ENCODE measurements at places on chromosomes 7 and 10.
A peak's percentile ranks its signal among the peaks of the same experiment; 100 is the strongest.

- no peak for DNase-seq
Observed at GRCh38 chr10:78539247-78539766, 505.6 kb downstream of the RPS24 start.

- DNase-seq: no peak
Observed at GRCh38 chr10:18554479-18554878, 96.9 kb downstream of the NSUN6 start.

GRCh38 chr7:106143711-106144337, 31.7 kb upstream of the SYPL1 start:
- no peak for DNase-seq

GRCh38 chr7:155414547-155415492, 43.1 kb upstream of the EN2 start:
- no peak for DNase-seq

DNA sequence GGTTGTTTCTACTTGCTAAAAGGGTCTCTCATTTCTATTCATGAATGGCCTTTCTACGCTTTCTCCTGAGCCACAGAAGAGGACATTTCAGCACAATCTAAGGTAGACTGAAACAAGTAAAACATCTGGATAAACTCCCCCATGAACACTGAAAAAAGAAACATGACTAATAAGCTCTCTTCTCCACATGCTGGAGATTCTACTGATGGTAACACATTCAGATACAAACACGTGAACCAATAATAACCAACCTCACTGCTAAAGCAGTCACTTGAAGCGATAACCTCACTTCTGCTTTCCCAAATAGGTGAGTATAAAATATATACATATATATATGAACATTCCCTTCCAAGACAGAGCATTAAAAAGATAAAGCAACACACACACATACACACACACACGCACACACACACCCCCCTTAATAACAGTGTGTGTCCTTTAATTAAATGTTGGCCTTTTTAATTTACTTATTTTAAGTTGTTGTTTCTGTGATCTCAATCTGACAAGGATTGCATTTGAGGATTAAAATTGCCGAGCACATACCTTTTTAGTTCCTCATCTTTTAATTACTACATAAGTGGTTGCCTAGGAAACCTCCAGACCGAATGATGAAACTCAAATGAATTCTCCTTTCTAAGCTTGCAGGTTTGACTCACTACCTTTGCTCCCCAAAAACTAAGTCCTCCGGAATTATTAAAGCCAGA, 292.4 kb upstream of the KLF14 start:
- no peak for DNase-seq

GRCh38 chr10:116909307-116909706, 60.0 kb downstream of the ENO4 start:
- no peak for DNase-seq

- no peak for DNase-seq
Observed at GRCh38 chr7:102916881-102917280, 4.1 kb downstream of the LRRC17 start.

GRCh38 chr7:19677180-19677579, 31.7 kb downstream of the POLR1F start:
- DNase-seq: no peak

DNA sequence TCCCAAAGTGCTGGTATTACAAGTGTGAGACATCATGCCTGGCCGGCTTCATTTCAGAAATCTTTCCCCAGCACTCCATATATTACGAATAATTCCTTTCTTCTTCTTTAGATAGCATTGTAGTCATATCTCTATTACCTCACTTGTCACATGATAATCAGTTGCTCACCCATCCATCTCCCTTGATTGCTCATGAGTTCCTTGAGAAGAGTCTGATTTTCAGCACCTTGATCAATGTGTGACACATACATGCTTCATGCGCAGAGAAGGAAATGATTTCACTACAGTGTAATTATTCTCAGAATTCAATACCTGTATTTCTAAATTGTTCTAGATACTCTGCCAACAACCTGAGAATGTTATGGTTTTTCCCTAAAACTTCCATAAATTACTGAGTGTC, 26.7 kb upstream of the GGCT start:
- no peak for DNase-seq

DNA sequence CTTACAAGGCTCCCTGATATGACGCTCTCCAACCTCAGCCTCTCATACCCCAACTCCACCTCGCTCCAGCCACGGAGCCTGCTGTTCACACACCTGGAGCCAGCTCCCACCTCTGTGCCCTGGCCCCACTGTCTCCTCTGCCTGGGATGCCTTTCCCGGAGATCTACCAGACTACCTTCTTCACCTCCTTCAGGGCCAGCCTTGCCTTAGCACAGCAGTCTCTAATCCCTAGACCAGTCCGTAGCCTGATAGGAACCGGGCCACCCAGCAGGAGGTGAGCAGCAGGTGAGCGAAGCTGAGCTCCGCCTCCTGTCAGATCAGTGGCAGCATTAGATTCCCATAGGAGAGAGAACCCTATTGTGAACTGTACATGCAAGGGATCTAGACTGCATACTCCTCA, 23.2 kb upstream of the SMURF1 start:
- DNase-seq: no peak

- DNase-seq: no peak
Observed at GRCh38 chr7:4201566-4201965, 480.5 kb upstream of the FOXK1 start.

DNA sequence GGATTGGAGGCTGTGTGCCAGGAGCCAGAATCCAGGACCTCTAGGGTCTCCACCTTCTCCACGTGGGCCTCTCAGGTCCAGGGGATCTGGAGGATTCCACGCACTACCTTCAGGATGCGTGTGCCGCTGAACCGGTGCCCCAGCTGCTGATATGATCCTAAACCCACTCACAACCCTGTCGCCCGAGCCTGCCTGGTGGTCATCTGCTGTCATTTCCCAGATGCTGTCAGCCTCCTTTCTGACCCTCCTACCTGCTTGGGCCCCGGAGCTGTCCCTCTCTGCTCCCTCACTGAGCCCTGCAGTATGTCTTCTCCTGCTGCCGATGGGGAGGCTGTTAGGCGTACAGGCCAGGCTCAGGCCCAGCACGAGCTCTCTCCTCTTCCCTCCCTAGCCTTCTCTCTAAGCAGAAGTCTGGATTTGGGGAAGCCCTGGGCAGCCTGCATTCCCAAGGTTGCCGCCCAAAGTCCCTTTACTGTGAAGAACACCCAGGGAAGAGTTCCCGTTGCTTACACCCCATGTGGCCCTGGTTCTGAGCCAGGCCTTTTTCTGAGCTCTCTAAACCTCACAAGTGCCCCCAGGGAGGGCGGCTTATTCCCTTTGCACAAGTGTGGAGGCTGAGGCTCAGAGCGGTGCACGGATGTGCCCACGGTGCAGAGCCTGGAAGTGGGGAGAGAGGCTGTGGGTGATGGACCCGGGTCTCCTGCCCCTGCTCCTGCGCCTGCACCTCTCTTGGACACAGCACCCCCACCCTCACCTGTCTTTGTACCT, 30.8 kb upstream of the ZNF488 start:
- no peak for DNase-seq

DNA sequence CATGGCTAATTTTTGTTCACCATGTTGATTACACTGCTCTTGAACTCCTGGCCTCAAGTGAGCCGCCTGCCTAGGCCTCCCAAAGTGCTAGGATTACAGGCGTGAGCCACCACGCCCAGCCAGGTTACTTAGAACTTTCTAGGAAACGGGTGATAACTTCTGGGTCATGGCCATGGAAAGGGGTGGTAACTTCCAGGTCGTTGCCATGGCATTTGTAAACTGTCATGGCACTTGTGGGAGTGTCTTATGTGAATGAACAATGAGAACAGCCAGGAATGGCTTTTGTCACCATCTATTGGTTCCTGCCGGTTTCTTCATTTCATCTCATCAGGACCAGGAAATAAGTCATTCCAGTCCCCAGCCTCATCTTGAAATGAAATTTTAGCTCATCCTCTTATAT, 120.9 kb downstream of the SLC16A9 start:
- DNase-seq: no peak

GRCh38 chr7:10360050-10360449, 613.6 kb upstream of the PHF14 start:
- no peak for DNase-seq

DNA sequence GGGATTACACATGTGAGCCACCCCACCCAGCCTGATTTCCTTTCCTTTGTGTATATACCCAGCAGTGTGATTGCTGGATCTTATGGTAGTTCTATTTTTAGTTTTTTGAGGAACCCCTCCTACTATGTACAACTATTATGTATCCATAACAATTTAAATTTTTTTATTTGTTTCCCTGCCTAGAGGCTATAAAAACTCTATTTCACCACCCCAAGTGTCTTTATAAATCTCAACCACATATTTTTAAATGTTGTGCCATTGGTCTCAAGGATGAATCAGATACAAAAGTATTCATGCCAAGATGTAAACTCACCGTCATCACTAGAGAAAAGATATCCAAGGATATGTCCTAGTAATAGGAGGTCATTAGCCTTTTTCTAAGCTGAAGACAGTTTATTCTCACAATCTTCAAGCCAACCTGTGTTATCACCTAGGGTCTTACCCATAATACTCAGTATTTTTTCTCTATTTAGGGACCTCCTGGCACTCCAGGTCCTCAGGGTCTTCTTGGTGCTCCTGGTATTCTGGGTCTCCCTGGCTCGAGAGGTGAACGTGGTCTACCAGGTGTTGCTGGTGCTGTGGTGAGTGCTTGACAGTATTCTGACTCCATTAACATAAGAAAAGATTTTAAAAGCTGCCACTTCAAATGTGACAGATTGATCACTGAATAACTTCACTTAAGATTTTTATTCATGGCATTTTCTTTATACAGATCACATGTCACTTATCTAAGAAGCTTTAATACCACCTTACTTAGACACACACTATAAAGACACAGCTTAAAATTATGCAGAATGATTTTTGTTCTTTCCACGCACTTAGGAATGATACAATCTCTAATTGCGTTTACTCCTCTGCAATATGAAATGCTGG, 29.4 kb downstream of the COL1A2 start:
- DNase-seq: no peak

- DNase-seq: no peak
Observed at GRCh38 chr7:90617442-90617841, 21.3 kb downstream of the CDK14 start.

- DNase-seq: no peak
Observed at GRCh38 chr10:103677486-103678177, 177.7 kb downstream of the SH3PXD2A start.

DNA sequence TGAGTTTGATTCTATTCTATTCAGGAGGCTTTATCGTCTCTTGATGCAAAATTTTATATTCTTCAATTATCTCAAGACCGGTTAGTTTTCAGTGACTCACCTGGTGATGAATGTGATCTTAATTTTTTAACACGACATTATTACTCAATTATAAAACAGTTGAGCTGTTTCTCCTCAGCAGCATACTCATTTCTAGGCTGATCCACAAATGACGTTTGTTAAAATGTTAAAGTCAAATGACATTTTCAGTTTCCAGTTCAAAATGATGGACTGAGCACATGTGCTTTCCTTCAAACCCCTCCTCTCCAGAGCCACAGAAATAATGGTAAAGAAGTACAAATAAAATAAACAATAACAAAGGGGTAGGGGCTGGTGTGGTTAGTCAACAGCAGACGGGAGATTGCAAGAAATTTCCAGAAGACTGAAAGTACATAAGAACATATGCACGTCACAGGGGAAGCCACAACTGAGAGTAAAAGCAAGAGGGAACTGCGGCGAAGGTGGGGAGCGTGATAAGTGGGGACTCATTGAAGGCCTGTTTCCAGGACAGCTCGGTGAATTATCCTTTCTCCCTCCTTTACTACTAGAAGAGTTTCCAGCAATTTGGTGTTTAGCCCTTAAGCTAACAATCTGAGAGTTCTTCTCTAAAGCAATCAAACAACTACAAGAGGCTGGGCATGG, 10.9 kb downstream of the MACROH2A2 start:
- DNase-seq: no peak

- no peak for DNase-seq
Observed at GRCh38 chr10:99798031-99798430, 15.6 kb downstream of the ABCC2 start.

GRCh38 chr7:64559206-64559605, 3.7 kb downstream of the ZNF680 start:
- no peak for DNase-seq

DNA sequence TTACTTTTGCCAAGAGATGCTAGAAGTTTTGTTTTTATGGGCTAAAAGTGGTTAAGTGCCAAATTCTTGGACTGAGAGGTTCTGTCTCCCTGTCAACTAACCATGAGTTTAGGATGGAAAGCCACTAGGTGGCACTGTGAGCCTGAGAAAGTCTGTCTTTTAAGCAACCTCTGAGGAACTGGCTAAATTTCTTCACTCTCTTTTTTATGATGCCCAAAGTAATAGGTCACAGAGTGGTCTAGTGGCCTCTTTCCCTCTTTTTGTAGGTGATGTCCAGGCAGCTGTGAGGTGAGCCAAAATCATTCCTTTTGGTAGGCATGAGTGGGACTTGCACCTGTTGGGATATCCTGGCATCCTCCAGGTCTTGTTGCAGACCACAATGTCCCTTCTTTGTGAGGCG, 56.8 kb downstream of the SND1 start:
- DNase-seq: peak; percentile 20

GRCh38 chr10:79247373-79248137, 99.7 kb upstream of the PPIF start:
- DNase-seq: no peak

DNA sequence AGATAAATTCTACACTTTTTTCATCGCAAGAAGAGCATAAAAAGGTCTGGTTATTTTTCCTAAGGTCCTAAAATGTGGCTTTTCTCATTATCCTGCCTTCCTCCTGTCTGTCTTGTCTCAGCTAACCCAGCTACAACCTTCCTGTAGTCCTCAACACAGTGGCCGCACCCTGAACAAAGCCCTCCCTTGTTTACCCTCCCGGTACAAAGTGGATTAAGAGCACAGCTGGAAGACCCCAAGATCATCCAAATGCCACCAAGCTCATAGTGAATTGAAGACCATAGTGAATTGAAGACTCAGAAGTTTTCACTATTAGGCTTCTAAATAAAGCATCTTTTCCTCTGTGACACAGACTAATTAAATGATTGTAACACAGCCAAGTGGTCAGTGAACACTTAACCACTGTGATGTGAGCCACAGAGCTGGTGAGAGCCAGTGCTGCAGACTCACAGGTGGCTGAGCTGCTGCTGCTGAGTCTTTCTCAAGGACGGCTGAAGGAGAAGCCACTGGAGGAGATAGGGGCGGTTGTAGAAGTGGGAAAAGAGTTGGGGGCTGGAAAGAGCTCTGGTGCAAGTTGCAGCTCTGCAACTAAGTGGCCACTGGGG, 123.6 kb downstream of the ATXN7L1 start:
- DNase-seq: no peak

GRCh38 chr10:10364902-10365301, 652.8 kb upstream of the CELF2 start:
- no peak for DNase-seq

- no peak for DNase-seq
Observed at GRCh38 chr7:157418204-157419034, 81.6 kb downstream of the DNAJB6 start.

DNA sequence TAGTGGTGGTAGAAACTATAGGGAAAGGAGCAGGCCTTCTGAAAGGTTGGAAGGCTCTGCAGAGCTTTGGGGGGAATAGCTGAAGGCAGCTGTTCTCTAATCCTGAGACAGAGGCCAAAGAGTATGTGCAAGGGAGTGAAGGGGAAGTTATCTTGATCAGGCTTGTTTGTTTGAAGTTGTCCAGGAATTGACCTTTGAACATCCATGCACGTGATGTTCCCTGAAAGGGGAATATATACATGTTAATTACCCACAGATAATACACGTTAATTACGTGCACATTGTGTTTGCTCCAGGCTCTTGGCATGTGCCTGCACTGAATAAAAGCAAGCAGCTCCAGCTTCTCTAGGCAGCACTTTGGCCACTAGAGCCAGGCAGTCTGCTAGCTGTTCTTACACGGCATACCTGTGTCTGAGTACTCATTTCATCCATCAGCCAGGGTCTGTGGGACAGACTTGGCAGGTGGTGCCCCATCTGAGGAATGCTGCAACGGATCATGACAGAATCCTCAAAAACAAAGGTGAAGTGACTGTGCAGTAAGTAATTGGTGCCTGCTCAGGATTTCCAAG, 18.0 kb upstream of the STARD3NL start:
- DNase-seq: no peak
